ENCODE measurements at places on chromosomes 4 and X.

DNA sequence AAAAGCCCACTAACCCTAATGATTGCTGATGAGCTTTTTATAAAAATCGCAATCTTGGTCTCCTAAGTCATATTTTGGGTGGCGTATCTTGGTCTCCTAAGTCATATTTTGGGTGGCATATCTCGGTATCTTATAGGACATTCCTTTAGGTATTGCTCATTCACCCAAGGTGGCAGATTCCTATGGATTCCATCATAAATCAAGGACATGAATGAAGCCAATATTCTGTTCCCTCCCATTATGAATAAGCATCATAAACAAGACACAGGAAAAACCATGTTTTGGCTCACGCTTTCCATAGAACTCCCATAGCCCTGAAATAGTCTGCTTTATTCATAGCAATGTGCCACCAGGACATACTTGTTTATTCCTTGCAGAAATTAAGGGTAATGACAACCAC is 95.0 kb upstream of the CD99 start:
- DNase-seq = no peak
- peaks cover 4% of the 10 kb centered on the region for H3K4me1 ChIP-seq
- H3K4me3 ChIP-seq = no peak overlapping the region
- no peaks in the 10 kb centered on the region for H3K36me3 ChIP-seq
- no peaks in the 10 kb centered on the region for H3K27me3 ChIP-seq

DNA sequence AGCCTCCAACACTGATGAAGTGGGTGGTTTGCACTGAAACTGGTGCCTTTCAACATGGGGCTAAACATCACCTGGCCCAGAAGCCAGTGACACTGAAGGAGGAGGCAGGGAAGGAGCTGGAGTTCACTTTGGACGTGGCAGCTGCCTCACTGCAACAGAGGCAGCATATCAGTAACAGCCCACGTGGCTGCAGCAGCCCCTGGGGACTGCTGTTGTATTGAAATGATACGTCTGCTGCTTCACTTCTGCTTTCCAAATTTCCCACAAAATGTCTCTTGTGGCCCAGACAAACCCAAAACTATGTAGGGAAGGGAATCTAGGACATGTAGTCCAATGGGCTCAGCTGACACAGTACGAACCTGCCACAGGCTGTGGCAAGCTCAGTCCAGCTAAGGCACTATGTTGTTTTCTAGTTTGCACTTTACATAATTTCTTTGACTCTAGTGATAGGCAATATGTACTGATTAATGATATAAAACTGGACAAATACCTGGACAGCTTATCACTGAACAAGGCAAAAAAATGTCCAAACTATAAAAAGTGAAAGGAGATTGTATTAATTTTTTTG is 84.7 kb upstream of the RAPGEF2 start:
- no peaks in the 10 kb centered on the region for H3K4me1 ChIP-seq
- no peak overlapping the region for H3K4me3 ChIP-seq
- H3K36me3 ChIP-seq = no peaks in the 10 kb centered on the region
- H3K27ac ChIP-seq = no peak overlapping the region
- DNase-seq = no peak

- DNase-seq = no peak
- H3K4me3 ChIP-seq = no peak overlapping the region
- H3K4me1 ChIP-seq = no peaks in the 10 kb centered on the region
Measured at GRCh38 chr4:654871-655463, 19.1 kb downstream of the ATP5ME start.

DNA sequence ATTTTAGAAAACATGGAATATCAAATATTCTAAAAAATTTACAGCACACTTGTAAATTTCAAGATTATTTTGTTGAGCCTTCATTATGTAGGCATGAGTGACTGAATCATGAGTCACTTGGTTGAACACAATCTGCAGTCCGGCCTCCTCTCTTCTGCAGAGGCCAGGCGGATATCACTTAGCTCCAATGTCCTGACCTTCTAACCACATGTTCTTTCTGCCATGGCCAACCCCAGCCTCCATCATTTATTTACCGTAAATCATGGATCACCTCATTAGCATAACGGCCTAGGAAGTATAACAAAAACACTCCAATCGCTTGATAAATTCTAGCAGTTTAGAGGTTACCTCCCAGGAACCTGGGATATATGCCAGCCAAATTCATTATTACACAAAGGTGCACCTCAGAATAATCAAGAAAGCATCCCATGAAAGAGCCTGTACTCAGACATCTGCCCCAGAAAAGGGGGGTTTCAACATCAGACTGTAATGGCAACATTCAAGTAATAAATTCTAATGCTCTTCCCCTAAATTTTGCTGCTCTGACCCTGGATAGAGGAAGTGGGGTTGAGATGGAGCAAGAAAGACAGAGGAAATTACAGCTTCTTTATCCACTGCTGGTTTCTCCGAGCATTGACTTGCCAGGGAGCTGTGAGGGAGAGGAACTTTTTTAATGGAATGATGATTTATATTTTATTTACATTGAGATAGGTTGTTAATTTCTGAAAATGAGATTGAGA is 2153.6 kb upstream of the AGA start:
- no peak overlapping the region for H3K27ac ChIP-seq
- H3K27me3 ChIP-seq = no peaks in the 10 kb centered on the region
- H3K36me3 ChIP-seq = no peaks in the 10 kb centered on the region
- no peak for DNase-seq
- H3K4me1 ChIP-seq = no peaks in the 10 kb centered on the region

- H3K36me3 ChIP-seq = no peaks in the 10 kb centered on the region
- peaks cover 32% of the 10 kb centered on the region for H3K4me1 ChIP-seq
- no peak overlapping the region for H3K27ac ChIP-seq
- no peak overlapping the region for H3K4me3 ChIP-seq
Measured at GRCh38 chr4:41878170-41878969, 56.9 kb upstream of the TMEM33 start.

GRCh38 chrX:118773782-118774181 is 46.4 kb downstream of the IL13RA1 start:
- no peak overlapping the region for H3K27ac ChIP-seq
- no peak for DNase-seq
- H3K4me3 ChIP-seq = no peak overlapping the region
- H3K4me1 ChIP-seq = no peaks in the 10 kb centered on the region
- no peaks in the 10 kb centered on the region for H3K27me3 ChIP-seq
- no peaks in the 10 kb centered on the region for H3K36me3 ChIP-seq

- no peaks in the 10 kb centered on the region for H3K4me1 ChIP-seq
- no peaks in the 10 kb centered on the region for H3K36me3 ChIP-seq
- H3K27ac ChIP-seq = no peak overlapping the region
- no peaks in the 10 kb centered on the region for H3K27me3 ChIP-seq
Measured at GRCh38 chr4:138090150-138090917, 151.8 kb downstream of the SLC7A11 start.

DNA sequence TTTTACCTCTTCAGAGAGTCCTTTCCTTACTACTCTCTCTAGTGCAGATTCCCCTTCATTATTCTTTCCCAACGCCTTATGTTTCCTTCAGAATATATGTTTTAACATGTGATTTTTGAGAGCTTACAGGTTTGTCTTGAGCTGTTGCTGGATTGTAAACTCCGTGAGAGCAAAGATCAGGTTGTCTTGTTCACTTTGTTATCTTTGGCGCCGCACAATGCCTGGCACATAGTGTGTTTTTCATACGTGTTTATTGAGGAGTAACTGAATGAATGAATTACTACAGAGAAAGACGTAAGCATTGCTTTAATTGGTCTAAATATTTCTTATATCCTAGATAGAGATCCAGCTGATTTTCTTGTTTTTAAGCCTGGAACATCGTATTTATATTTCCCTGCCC is 80.5 kb upstream of the SLC4A4 start:
- no peak for DNase-seq
- no peaks in the 10 kb centered on the region for H3K4me1 ChIP-seq
- no peaks in the 10 kb centered on the region for H3K27me3 ChIP-seq

DNA sequence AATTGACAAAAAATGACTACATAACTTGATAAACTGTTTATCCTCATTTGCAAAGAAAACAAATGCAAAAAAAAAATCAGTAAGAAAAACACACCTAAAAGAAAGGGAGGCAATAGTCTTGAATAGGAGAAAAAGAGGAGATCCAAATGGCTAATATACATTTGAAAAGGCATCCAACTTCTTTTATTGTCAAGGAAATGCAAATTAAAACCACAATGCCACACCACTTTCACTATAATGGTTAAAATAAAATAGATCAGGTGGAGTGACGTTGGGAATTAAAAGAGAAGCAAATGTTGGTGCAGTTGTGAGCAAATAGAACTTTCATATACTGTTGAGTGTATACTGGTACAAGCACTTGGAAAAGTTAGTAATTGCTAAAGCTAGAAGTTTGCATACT is 3.6 kb downstream of the DCAF4L1 start:
- no peak overlapping the region for H3K27ac ChIP-seq
- H3K4me1 ChIP-seq = peaks cover 5% of the 10 kb centered on the region
- H3K27me3 ChIP-seq = no peaks in the 10 kb centered on the region
- no peak for DNase-seq

DNA sequence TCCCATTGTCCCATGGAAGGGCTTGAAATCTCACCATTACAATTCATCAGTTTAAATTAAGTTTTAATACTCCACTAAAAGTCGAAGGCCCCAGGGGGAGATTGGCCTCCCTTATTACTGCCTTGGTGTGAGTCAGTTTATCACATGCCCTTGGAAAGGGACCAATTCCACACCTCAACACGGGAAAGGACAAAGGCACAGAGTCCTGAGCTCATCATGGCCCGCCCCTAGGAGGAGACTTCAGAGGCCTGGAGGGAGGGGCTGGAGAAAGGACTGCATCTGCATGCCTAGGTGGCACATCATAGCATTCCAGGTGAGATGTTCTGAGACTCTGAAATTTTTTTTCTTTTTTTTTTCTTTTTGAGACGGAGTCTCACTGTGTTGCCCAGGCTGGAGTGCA is 2.8 kb upstream of the SEL1L3 start:
- no peak overlapping the region for H3K4me3 ChIP-seq
- no peaks in the 10 kb centered on the region for H3K36me3 ChIP-seq
- peaks cover 15% of the 10 kb centered on the region for H3K4me1 ChIP-seq
- DNase-seq = no peak
- no peaks in the 10 kb centered on the region for H3K27me3 ChIP-seq
